ENCODE measurements at places on chromosomes 7 and 10.

- peak; percentile 13 for DNase-seq
Measured at GRCh38 chr10:22252801-22253579, 35.2 kb upstream of the EBLN1 start.

DNA sequence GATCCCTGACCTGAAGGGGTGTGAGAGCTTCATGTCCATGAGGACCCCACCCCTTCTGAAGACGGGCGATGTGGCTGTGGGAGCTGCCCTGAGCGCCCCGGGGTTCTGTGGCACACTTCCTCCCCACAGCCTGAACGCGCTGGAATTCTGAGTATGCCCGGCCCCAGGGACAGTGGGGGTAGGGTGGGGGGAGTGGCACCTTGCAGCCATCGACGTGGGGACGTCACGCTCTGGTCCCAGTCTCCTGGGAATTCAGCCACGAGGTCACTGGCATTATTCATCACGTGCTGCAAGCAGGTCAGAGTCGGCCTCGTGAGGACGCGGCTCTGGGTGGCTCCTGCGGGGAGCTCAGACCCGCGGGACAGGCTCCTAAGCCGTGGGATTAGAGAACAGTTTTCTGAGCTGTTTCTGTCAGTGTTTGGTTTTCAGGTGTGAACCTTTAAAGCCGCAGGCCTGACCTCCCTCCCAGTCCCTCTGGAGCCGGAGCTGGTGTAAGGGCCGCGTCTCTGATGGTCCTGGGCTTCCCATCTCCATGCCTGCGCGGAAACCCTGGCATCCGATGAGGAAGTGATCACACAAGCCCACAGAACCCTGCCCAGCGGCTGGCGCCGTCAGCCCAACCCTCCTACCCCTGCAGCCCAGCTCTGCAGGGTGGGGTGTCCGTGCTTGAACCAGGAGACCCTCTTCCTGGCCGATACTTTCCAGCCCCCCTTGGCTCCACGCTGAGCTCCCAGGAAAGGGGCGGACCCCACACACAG, 16.1 kb downstream of the GPR146 start:
- DNase-seq, result peak; percentile 30

DNA sequence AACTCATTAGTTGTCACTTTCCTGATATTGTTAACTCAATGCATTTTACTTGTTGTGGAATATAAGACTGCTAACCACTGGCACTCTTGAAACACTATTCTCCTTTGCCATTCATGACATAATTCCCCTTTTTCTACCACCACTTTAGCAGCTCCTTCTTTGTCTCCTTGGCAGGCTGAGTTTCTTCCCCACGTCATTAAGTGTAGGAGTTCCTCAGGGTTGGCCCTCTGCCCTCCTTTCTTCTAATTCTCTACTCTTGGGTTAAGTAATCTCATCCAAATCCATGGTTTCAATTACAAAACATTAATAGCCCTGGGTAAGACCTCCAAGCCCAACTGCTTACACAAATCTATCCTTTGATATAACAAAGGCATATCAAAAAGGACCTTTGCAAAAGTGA, 175.1 kb downstream of the HGF start:
- DNase-seq, result peak; percentile 2

- DNase-seq, result peak; percentile 71
Measured at GRCh38 chr10:119803264-119803663, 69.4 kb downstream of the MCMBP start.

- no peak for DNase-seq
Measured at GRCh38 chr7:118245267-118246040, 20.9 kb downstream of the ANKRD7 start.

- DNase-seq, result peak; percentile 71
Measured at GRCh38 chr7:45089341-45089891, 647 bp upstream of the NACAD start.

- no peak for DNase-seq
Measured at GRCh38 chr10:24485304-24485703, 238.4 kb downstream of the ARHGAP21 start.

DNA sequence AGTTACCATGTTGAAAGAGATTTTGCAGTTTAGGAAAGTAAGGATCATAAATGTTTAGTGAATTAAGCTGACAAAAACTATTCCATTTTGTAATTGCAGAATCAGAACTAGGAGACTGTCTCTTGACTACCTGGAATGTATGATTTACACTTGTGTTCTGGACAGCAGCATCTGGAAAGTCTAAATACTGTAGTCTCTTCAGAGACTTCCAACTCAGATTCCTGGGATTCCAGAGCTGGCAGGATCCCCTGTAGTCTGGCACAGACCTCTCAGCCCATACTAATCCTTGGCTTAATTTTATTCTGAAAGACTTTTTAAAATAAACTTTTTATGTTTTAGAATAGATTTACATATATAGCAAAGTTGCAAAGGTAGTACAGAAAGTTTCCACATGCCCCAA, 452.7 kb downstream of the DPP6 start:
- no peak for DNase-seq

- no peak for DNase-seq
Measured at GRCh38 chr7:37732253-37732652, 48.7 kb downstream of the GPR141 start.

DNA sequence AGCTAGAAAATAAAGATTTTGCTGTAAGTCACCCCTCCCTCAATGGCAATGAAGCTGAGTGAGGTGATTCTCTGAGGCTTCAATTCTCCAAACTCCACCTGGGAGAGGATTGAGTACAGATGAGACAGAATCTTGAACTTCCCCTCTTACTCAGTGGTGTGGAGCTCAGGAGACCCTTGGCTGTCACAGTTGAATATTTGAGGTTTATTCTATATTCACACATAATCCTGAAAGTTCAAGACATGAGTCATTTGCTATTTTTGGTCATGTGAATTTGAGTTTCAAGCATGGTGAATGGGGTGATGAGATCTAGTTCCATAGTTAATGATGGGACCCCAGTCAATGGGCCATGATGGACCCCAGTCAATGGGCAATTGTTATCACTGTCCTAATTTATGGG, 13.9 kb upstream of the TECTB start:
- DNase-seq, result peak; percentile 30

GRCh38 chr10:23037152-23037551, 58.2 kb upstream of the MSRB2 start:
- no peak for DNase-seq

DNA sequence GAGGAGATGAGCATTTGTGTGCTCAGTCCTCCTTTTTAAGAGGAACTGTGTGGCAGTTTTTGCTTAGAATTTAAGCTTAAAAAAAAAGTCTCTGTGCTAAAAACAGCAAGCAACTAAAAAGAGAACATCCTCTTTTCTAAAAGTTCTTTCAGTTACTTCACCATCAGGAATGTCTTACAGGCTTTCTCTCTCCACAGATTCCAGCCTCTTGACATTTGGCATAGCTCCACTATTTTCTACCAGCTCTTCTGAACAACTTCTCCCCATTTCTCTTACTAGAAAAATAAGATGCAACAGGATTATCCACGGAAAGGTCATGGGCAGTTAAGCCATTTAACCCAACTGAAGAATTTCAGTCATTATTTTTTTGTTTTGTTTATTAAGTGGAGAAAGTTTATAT, 13.2 kb downstream of the PCLO start:
- DNase-seq, result no peak

DNA sequence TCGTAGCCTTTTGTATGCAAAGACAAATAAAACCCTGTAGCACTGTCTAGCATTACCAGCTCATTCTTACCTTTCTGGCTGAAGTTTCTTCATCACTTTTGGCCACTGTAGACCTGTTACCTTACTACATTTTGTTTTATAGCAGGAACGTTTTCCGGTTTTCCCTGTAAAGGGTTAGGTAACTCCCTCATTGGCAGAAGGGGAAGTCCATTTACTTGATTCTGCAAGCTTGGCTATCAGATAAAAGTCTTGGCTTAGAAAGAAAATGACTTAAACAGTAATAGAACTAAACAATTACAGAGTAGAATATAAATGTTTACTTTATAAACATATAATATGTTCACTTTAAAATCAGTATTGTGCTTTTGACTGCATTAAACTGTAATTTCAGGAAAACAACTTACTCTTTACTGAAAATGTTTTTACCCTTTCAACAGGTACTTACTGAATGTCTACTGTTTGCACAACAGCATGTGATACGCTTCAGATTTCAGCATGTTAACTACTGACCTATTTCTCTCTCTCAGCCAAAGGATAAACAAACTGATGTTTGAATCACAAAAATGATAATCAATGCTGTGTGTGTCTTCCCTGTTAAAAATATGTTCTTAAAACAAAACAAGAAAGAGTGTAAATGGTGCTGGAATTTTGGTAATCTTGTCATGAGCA, 67.1 kb downstream of the OTUD1 start:
- no peak for DNase-seq

DNA sequence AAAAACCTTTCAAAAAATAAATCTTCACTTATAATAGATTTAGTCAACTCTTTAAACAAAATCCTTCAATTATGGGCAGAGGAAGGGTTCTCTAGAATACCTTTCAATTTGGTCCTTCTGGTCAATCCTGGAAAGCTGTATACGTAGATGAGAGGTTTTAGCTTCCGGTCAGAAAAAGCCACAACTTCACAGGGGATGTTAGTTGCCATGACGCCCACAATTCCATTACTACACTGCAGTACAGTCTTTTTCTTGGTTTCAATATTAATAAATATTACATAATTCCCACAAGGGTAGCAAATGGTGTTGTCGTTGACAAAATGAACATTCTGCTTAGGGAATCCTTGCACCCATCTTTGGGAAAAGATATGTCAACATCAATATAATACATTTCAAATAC, 1.7 kb downstream of the CFAP43 start:
- DNase-seq, result no peak

GRCh38 chr10:101027106-101027720, 3.7 kb downstream of the PDZD7 start:
- no peak for DNase-seq

DNA sequence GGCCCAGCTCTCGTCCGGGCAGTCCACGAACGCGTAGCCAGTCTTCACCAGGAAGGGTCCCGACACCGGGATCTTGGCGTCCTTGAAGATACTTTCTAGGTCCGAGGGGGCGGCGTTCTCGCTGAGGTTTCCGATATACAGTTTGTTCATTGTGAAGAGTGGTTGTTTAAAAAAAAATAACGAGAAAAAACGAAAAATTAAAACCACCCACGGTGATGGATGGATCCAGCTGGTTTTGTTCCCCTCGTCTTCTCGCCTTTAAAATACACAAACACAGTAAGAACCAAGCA, 385 bp downstream of the IGF2BP3 start:
- no peak for DNase-seq

DNA sequence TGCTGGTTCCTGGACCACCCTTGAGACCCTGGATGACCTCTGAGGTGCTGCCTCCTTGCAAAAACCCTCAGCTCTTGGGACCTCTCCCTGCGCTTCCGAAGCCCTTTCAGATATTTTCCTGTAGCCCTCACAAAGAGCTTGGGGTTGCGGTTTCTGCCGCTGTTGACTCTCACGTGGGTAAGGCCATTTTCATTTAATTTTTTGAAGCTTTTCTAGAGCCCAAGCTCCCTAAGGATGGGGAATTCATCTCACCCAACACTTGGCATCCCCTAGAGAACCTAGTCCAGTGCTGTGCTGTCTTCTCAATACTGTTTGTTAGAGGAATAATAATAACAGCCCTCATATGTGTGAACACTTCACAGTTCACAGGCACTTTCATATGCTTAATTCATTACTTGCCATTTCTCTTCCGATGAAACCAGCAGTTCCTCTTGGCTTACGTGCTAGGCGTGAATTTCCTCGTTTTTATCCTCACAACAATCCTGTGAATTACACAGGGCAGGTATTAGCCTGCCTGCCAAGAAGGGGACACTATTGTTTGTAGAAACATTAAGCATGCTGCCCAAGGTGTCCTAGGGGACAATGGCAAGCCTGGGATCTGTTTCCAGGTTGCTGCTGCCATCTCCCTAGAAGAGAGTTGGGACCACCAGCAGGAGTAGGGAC, 71.6 kb upstream of the CTBP2 start:
- DNase-seq, result no peak

GRCh38 chr7:78906735-78907134, 546.7 kb downstream of the MAGI2 start:
- no peak for DNase-seq

DNA sequence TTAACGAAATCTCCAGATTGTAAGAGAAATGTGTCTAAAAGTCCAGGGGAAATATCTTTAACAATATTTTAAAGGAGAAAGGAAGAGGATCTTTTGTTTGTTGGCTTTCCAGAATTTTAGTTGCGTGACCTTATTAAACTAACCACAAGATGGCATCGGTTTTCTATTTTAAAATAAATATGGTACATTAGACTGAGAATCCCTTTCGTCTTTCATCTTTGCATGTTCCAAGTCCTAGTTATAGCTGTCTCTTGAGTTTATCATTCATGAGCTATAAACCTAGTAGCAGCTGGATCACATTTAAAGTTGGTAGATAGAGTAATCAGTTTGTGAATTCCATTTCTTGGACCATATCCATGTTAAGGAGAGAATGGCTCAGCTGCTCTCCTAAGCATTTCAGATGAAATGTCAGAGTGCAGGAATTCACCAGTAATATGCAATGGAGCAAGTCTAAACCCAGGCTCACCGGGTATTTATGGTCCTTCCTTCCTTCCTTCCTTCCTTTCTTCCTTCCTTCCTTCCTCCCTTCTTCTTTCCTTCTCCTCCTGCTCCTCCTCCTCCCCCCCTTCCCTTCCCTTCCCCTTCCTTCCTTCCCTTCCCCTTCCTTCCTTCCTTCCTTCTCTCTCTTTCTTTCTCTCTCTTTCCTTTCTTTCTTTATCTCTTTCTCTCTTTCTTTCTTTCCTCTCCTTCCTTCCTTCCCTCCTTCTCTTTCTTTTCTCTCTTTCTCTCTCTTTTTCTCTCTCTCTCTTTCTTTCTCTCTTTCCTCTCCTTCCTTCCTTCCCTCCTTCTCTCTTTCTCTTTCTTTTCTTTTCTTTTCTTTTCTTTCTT, 57.8 kb upstream of the RAB18 start:
- DNase-seq, result peak; percentile 37

GRCh38 chr7:100894860-100895700, 608 bp downstream of the ACHE start:
- DNase-seq, result peak; percentile 23

DNA sequence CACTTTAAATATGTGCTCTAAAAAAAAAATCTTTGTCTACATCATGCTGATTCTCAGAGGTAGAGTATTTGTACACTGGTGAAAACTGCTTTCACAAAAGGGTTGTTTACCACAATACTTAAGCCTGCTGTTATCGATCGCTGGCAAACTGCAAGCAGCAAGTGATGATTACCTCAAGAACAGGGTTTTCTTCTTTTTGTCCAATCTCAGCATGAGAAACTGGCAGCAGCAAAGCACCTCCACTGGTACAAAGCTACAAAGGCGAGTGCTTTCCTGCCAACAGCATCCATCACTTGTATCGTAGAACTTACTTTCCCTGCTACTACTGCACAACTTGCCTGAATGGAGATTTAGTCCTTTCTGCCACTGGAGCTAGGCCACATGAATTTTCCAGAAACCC, 276.5 kb downstream of the DGKB start:
- no peak for DNase-seq

DNA sequence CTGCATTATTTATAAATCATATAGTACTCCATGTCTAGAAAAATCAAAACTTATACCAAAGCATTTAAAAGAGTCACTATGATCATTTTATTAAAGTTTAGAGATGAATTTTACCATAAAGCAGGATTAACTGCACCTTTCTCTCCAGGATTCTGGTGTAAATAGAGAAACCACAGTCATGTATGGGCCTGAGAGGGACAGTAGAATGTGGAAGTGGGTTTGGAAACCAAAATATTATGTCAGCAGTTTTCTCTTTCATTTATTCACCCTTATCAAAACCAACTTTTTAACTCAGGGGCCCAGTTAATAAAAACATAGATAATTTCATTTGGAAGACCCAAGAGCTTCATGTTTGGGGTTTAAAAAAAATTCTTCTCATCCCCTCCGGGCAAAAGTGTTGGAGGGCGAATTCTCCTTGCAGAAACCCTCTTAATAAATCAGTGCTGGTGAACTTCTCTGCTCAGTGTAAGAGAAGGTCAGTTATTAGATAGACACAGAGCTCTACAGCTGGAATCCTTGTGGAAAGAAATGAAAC, 266.2 kb downstream of the CREB5 start:
- no peak for DNase-seq
